ENCODE measurements at places on chromosomes 6 and 20.

DNA sequence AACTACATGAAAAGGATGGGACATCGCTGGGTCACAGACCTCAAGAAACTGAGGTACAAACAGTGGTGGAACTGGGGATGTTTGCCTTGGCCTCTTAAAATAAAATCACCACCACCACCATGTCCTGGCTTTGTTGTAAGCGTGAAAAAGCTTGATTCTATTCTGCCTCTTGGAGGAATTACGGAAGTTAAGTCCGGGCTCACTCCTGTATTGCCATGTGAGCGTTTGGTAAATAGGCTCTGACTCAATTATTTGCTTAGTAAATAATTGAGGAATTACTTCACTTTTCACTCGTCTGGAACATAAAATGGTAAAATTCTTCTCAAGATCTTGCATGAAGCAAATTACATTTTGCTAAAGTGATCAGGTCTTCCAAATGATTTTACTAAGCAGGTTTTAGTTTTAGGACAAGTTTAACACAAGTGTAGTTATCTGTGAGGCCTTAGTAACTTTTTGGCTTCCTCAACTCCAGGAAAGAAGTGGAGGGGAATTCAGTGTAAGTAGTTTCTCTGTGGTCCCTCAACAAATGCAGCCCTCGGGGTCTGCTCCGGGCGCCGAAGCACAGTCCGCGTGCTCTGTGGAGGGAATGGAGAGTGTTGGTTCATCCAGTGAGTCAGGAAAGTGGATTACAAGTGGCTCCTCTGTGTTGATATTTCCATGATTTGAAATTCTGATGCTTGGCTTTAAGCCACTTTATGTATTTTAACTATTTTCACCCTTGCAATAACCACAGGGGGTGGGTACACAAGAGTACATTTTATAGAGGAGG is 23.8 kb downstream of the IYD start:
- DNase-seq: no peak

DNA sequence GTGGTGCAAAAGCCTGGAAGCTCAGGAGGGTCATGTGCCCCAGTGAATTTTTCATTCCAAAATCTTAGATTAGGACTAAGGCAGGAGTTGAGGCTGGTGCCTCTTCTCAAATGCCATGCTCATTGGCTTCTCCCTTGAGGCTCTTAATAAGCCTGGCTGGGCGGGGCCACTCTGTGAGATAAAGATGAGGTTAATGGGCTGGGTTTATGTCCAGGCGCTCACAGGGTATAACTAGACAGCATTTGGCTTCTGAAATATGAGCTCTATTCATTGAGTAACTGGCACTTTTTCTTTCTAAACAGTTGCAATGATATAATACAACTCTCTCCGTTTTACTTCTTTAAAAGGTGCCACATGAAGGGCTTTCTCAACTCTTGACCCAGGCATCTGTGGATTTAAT is 156.3 kb downstream of the SCML4 start:
- no peak for DNase-seq

DNA sequence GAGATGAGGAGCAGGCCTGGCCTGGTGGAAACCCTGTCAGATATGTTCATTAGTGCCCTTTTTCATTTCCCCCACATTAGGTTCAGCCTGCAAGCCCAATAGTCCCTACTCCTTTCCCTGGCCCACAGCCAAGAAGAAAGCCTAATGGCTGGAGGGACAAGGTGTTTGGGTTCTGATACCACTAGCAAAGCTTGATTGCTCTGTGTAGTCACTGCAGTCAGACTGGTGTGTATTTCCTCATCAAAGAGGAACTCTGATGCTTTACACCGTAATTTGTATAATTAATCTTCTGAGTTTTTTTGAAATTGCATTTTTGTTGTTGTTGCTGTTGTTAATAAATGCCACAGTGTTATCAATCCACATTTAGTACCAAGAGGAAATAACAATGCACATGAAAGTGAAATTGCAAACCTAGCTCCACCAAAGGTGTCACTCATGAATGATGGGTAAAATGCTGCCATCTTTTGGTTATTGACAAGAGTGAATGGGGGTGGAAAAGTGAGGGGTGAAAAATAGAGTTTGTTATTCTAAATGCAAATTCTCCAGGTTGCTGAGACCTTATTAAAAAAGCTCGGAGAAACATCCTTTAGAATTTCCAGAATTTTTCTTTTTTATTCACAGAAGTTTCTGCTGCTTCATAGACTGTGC is 320.2 kb upstream of the POU3F2 start:
- DNase-seq: no peak

- no peak for DNase-seq
Observed at GRCh38 chr6:139839506-139840156, 465.2 kb upstream of the CITED2 start.

DNA sequence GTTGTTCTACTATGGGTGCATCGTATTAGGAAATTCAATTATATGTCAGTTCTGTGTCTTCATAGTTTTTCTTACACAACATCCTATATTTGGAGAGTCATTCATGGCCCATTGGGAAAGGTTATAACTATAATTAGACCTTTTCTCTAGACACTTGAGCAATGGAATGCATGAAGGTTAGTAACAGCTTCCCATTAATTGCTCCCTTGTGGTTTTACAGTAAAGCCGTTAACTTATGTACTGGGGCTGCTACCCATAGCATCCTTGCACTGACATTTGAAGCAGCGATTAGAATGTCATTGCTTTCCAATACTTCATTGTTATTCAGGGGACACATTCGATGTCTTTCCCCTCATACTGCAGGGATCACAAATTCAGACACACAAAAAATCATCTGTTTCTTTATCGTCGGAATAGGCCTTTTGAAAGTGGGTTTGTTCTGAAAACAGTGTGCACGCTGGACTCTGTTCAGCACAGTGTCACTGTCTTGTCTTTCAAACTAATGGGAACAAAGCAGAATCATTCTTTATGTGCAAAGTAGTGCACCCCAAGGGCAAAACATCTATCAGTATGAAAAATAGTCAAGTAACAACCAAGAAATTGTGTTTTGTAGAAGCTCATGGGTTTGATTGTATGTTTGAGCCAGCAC is 634.3 kb upstream of the MAP3K7 start:
- no peak for DNase-seq

DNA sequence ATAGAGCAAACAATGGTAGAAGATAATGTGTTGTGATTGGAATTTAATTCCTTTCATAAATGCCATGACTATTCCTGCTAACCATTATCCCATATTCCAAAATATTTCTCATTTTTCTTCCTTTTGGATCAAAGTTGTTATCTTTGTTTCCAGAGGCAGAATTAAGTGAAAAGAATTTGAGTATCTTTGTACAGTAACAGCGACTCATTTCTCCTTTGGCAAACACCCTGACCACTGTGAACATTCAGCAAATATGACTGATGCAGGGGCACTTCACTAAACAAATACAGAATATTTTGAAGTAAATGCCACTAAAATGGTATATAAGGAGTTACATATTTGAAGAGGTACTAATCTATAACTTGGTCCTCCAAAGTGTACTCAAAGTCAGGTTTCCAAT is 105.0 kb upstream of the LAMP5 start:
- no peak for DNase-seq

DNA sequence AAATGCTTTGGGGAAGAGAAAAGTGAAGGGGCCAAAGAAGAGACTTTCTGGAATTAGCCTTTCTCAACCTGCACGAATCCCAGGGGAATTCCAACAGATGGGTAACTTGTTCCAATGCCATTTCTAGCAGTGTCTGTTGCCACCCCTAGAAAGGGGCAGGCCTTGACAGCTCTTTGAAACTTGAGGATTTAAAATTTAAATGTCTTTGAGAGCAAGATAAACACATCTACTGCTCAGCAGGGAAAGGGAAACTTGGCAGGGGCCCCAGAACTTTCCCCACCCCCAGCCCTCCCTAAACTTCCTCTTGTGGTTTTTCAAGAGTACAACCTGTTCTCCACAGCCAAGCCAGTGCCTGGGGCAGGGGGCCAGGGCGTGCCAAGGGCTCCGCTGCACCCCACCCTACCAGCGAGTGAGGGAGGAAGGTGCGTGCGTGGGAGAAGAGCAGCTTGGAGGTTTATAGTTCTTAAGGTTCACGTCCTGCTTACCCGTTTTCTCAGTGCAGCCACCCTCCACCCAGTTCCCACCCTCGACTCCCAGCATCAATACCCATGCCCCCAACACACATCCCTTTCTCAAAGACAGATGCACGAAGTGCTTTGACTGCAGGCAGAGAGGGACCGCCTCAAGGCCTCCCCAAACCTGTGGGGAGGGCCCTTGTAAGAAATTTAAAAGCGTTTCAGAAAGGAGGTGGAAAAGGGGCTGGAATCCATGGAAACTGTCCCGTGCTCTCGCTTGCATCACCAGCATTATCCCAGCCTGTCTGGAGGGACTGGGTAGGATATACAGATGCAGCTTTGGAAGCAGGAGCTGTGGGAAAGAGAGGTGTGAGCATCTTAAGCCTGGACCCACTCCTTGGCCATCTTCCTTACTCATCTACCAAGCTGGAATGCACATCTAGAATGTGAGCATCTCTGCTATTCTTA is 4.5 kb upstream of the TAF8 start:
- peak; percentile 74 for DNase-seq

GRCh38 chr20:11166712-11167111 is 492.9 kb upstream of the JAG1 start:
- no peak for DNase-seq

DNA sequence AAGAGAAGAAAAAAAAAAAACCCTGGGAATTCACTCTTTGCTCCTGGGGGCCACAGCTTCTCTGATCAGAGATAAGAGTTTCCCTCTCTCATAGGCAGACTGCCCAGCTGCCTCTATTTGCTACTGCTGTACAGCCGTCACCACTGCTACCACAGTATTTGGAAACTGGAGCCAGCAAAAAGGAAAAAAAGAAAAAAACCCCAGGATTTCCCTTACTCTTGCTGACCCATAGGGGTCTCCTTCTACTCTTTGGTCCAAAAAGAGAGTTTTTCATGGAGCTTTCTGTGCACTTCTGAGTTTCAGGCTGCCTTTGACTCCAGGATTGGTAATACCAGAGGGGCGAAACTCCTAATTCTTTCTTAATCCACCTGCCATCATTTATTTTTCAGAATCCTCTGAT is 89.7 kb downstream of the MDGA1 start:
- DNase-seq: no peak

GRCh38 chr6:149909701-149910470 is 12.0 kb upstream of the RAET1E start:
- no peak for DNase-seq

DNA sequence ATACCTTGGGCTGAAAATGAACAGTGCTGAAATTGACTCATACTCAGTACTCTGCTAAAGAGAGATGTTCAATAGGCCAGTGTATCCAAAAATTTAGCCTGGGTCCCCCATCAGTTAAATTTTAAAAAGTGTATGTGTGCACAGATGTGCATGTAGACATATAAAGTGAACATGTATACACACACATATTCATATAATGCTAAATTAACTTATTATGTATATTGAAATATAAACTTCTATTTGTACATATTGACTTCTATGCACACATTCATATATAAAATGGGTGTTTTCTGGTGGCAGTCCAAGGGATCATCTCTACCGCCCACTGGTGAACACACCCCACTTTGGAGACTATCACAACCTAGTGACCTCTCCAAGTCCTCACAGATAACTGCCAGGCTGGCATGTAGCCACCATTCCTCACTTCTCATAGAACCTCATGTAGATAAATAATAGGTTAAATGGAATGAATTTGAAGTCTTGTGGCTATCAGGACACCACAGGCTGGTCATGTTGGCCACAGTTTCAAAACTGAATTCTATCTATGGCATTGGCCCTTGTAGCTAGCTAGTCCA is 8.8 kb downstream of the SLC22A16 start:
- no peak for DNase-seq

GRCh38 chr6:28558629-28559028 is 32.9 kb downstream of the GPX5 start:
- no peak for DNase-seq

DNA sequence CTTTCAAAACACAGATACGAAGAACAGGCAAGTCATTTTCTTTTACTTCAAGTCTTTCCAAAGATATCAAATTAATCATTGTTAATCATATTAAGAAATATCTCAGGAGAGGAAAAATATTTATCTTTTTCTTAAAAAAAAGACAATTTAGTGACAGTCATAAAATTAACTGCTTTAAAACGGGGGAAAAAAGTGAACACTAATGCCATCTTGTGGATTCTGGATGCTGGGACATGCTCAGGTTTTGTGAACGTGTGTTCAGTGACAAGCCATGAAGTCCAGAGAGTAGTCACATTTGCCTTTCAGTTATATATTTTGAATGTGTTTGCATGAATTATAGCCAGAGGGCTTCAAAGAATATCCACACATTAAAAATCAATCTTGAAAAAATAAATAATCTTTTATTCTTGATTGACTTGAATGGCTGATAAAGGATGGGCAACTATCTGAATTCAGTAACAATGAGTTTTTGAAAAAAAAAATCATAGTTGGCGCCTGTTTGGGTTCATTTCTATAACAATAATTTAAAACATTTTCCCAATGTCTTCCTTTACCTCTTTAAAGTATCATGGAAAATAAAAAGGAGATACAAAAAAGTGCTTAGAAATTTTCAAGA is 74.7 kb upstream of the NOX3 start:
- no peak for DNase-seq

GRCh38 chr20:62984666-62985443 is 21.9 kb downstream of the BHLHE23 start:
- DNase-seq: no peak

- DNase-seq: peak; percentile 49
Observed at GRCh38 chr6:33410711-33411631, at the start of gene PHF1. PHF1 (plus strand) TSS chr6:33411014; CDS start chr6:33412264, 1,250 bp downstream.

- DNase-seq: no peak
Observed at GRCh38 chr6:54856129-54856528, 9.6 kb downstream of the FAM83B start.

DNA sequence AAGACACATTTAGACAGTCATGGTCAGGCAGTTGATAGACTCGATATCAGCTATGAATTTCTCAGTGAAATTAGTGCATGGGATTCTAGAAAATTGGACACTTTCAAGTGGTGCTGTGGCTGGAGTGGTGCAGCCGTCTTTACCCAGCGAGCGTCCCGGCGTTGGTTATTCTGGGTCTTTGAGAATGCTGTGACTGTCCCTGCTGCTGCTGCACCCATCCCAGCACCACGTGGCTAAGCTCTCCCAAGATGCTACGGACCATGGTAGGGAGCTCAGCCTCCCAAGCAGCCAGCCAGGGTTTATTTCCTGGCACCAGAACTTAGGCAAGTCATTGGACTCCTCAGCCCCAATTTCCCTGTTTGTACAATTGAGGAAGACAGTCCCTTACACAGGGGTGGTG is 147.2 kb upstream of the RPS6KA2 start:
- DNase-seq: peak; percentile 11

GRCh38 chr6:100464903-100465700 is at the start of gene SIM1:
SIM1 (minus strand) TSS chr6:100464921; CDS start chr6:100463468, 1,453 bp downstream.
- DNase-seq: peak; percentile 19
